ENCODE measurements at places on chromosomes 16 and 17. TPM values are rescaled to one million over a fixed set of nuclear protein-coding genes. Genes with fewer than 3 reads are reported as not detected.

- DNase-seq, result no peak
These were observed 8.8 kb upstream of the ADAM11 start for GRCh38 chr17:44749980-44750318.

DNA sequence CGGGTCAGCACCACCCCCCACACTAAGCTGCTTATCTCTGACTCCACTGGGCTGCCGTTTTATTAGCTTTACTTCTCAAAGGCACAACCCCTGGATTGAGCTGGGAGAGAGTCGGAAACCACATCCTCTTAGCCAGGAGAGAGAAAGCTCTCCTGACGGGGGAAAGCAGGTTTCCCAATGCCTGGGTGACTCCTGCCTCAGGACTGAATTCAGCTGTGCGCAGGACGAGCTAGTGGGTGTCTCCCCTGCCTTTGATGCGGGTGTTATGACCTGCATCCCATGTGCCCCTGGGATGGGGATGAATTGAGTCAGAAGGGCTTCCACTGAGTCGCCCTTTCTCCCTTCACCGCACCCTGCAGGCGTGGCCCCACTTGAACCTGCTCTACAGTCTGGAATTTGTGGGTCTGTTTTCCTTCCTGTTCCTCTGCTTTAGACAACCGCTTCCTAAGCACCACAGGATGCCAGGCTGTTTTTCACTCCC lies 819.2 kb upstream of the EEF2KMT start:
- peak; percentile 94 for DNase-seq

GRCh38 chr16:7405166-7405565 lies 72.5 kb downstream of the RBFOX1 start:
- peak; percentile 65 for DNase-seq

- no peak for DNase-seq
These were observed 14.0 kb downstream of the ADGRG1 start for GRCh38 chr16:57642160-57643135.

NUDT16L1 gene
- 27.3 TPM for total RNA-seq

KRTAP1-5 gene
- total RNA-seq, result not detected

ABCA8 gene
- not detected for total RNA-seq

All from HT1080 (cell line).